ENCODE measurements at places on chromosomes 7 and 10.

- no peak for DNase-seq
These were observed 95.3 kb downstream of the HOXA1 start for GRCh38 chr7:27000496-27000895.

- DNase-seq = no peak
These were observed 144.9 kb upstream of the HDAC9 start for GRCh38 chr7:18350678-18351077.

DNA sequence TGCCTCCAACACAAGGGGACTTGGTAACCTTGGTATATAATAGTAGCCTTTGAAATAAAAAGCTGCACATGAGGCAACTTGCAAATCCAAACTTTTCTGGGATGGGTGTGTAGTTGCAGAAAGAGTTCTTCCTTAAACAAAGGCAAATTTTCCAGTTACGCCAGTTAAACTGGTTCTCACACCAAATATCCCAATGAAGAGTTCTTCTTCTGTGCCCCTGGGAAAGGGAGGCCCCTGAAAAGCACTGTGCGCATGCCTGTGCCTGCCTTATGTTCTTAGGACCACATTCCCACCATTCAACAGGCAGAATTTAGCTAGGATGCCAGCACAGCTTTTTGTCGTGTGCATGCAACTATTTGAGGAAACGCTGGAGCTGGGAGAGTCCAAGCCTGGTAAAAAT lies 164.8 kb upstream of the SLC25A13 start:
- DNase-seq = no peak

GRCh38 chr7:54831046-54831643 lies 72.1 kb upstream of the SEC61G start:
- DNase-seq = no peak

DNA sequence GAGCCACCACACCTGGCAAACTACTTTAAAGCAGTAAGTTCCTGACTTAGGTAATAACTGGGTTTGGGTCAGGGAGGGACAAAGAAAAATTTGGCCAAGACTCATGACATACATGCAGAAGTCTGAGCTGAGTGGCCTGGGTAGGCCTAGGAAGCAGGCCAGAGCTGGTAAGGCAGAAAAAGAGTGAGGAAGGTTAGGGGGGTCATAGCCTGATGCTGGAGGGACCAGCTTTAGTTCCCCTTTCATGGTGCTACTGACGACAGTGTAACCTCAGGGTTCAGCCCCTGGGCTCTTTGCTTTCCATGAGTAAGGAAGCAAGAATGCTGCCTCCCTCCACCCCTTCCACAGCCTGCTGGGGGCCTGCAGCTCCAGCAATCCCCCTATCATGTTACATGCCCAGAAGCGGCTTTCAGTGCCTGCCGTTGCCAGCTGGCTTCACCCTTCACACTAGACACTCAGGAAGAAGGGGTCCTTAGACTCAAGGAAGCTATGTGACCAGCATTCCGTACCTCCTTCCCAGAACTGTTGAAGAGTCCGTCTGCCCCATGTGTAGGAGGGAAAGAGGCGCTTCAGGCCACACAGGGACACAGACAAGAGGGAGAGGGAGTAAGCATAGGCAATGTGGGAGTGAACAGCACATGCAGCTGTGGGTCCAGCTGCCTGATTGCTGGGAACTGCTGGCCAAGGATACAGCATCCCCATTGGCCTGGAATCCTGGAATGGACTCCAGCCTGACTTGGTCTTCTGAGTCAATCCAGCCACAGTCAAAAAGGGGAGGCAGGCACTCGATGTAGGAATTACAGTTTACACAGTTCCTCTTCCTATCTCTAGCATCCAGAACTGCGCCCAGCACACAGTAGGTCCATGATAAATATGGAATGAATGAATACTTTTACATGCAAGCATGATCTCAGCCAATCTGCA lies 4.1 kb upstream of the PLAU start:
- DNase-seq = no peak

GRCh38 chr10:96568402-96568801 lies 18.4 kb downstream of the TM9SF3 start:
- no peak for DNase-seq

- DNase-seq = no peak
These were observed 3.6 kb downstream of the ZNF488 start for GRCh38 chr10:47380341-47381102.

DNA sequence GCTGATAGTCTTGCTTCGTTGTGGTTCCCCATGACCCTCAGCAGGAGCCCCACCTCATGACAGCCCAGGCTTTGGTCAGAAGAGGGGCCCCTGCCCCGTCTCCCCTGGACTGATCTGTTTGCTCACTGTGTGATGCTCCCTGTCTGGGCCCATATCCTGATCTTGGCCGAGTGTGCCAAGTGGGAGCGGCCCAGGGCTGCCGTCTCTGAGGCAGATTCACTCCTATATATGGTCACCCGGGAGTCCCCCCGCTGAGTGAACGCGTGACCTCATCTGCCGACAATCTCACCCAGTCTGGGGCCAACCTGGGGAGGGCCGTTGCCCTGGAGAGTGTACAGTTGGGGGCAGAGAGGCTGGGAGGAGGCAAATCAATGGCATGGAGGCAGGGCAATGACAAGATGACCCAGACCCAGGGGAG lies 34.5 kb downstream of the PPIF start:
- DNase-seq = no peak

- DNase-seq = no peak
These were observed 192.2 kb upstream of the HPS1 start for GRCh38 chr10:98638920-98639319.

GRCh38 chr7:93382362-93382761 lies 150.2 kb downstream of the VPS50 start:
- no peak for DNase-seq

DNA sequence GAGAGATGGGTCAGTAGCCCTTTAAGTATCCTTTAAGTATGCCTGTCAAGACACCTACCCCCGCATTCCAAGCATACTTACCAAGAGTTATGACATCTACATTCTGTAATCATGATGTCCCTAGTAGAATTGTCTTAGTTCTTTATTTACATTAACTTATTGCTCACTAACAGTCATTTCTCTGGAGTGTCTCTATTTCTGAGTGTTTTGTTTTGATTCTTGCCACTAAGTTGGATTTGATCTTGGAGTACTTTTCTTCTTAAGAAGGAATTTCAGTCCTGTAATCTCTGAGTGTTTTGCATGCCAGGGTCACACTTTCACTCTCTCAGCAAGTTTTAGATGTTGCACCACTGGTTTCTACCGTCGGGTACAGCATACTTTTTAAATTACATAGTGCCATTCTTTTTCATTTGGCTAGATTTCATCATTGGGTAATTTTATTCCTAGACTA lies 1053.9 kb downstream of the KCNMA1 start:
- DNase-seq = no peak

GRCh38 chr10:49120911-49121310 lies 5.6 kb upstream of the VSTM4 start:
- no peak for DNase-seq
